ENCODE measurements at places on chromosomes 4 and X.

GRCh38 chrX:153766098-153766817, 2.2 kb downstream of the PLXNB3 start:
- DNase-seq = no peak

DNA sequence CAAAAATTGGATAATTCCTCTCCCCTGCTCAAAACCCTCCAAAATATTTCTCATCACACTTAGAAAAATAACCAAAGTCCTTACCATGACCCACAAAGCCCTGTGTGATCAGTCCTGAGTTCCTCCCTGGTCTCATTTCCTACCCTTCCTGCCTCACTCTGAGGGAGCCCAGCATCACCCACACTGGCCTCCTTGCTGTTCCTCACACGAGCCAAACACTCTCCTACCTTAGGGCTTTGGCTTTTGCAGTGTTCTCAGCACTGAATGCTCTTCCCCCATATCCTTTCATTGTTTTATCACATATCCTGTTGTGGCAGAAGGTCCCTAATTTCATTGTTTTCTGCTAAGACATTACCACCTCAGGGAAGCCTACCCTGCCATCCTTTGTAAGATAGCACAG, 12.2 kb downstream of the MGAT4D start:
- DNase-seq = no peak

GRCh38 chrX:118839334-118839958, 15.8 kb downstream of the ZCCHC12 start:
- no peak for DNase-seq

- no peak for DNase-seq
These were observed 5.4 kb upstream of the NEUROG2 start for GRCh38 chr4:112521123-112522023.

DNA sequence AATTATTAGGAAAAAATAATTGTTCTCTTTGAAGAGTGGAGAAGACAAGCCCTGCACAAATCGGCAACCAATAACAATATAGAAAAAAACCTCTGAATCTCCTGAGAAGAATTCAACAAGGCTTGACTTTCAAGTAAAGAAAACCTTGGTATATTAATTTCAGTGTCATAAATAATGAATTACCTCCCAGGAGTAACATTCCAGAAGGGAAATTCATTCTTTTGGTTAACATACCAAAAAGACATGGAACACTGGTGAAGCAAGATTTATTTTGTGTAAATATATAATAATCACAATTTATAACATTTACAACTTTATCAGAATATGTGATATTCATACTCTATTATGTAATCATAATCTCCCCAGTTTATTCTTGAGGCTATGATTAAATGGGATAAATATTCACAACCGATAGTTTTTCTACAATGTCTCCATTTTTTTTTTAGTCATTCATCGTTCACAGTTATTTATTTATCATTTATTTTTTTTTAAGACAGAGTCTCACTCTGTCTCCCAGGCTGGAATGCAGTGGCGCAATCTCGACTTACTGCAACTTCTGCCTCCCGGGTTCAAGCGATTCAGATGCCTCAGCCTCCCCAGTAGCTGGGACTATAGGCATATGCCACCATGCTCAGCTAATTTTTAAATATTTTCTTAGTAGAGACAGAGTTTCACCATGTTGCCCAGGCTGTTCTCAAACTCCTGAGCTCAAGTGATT, 53.0 kb upstream of the RPS6KA6 start:
- DNase-seq = no peak

GRCh38 chrX:68672581-68673318, 25.3 kb downstream of the STARD8 start:
- no peak for DNase-seq

GRCh38 chr4:86919561-86920223, 15.1 kb upstream of the AFF1 start:
- DNase-seq = no peak

DNA sequence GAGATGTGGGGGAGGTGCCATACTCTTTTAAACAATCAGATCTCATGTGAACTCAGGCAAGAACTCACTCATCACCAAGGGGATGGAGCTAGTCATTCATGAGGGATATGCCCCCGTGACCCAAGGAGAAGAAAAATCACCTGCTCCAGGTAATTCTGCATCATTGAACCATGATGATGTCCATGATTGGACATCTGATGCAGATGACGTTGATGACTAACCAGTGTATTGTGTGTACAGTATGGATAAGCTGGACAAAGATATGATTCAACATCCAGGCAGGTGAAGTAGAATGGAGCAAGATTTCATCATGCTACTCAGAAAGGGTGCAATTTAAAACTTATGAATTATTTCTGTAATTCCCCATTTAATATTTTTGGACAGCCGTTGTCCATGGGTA, 286.4 kb upstream of the SMIM31 start:
- DNase-seq = no peak

DNA sequence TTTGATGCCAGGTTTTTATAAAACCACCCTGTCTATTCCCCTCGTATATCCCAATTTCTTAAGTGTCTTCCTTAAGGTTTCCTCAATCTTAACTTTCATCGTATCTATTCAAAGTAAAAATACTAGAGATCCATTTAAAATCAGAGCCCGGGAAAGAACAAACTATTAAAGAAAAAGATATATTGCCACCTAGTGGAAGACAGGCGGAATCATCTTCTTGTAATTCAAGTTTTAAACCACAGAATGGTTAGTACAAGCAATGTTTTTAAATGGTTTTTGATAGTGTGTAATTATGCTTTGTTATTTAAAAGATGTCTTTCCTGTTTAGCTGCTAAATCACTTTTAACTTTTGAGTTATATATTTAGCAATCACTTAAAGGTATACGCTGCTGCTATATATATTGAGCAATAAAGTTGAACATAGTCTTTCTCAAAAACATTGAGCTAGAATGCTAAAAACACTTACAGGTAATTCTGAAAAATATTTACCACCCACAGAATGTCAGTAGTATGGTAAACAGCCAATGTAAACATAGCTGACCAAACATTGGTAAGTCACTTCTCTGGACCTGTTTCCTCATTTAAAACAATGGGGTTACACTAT, 18.2 kb downstream of the PRDM8 start:
- no peak for DNase-seq

GRCh38 chrX:69215161-69215875, 50.1 kb upstream of the PJA1 start:
- DNase-seq = no peak

DNA sequence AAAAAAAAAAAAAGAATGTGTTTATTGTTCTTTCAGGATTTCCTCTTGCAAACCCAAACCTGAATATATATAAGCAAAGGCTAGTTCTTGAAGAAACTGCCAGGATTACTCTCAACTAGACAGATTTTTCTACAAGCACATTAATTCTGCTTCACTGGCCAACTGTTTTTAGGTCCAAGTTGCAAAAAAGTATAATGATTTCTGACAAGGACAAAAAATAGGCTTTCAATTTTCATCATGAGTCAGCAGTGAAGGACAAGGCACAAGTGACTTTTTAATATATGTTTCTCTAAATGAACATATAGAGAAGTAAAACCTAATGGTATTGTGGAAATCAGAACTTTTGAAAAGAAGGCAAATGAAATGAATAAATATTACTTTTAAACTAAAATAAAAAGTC, 73.7 kb downstream of the ELOVL6 start:
- no peak for DNase-seq

GRCh38 chr4:112128452-112128851, 16.8 kb upstream of the FAM241A start:
- DNase-seq = no peak

DNA sequence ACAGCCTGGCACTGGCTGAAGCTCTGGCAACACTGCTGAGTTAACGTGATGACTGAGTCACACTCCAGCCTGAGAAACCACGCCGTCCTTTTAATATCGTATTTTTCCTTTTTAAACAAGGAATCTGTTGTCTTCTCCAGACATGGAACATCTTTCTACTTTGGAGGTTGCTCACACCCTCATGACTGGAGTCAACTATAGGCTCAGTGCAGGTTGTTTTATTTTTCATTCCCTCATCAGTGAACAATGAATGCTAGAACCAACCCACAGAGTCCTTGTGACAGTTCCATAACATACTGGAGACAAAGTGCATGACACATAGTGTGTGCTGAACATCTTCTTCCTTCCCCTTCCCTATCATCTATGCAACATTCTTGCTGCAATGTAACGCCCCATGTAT, 76.8 kb upstream of the CPEB2 start:
- DNase-seq = no peak

GRCh38 chrX:55452833-55453124, 852 bp downstream of the MAGEH1 start:
- no peak for DNase-seq

DNA sequence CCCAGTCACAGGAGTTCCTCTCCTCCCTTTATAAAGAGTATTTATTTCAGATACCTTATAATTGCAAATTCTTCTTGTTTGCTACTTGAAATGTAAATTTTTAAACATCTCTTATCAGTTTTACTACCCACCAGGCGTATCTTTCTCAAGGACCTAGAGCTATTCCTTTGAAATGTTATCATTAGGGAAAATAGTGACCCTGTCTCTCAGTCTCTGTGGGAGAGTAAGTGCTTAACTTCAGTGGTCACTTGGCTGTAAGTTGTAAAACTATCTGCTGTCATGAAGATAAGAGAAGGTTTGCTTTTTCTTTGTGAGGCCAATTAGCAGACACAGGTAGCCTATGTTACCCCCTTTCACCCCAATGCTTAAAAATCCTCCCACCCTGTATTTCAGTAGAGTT, 241.6 kb downstream of the TACR3 start:
- no peak for DNase-seq

GRCh38 chr4:8610858-8611616, 18.5 kb downstream of the CPZ start:
- DNase-seq = no peak

DNA sequence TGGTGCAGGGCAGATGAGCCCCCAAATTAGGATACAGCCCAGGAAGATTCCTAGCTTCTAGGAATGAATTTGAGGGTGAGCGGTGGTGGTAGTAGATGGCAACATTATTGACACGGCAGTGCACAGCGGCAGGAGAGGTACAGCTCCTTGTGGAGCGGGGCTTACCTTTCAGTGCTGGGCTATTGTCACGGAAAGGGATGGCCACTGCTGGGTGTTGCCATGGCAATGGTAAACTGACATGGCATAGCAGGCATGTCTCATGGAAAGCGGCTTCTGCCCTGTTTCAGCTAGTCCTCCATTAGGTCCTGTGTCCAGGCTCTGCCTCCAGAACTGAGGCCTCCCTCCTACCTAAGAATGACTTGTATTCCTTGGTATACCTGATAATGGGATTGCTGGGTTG, 81.8 kb upstream of the WDR1 start:
- DNase-seq = no peak

DNA sequence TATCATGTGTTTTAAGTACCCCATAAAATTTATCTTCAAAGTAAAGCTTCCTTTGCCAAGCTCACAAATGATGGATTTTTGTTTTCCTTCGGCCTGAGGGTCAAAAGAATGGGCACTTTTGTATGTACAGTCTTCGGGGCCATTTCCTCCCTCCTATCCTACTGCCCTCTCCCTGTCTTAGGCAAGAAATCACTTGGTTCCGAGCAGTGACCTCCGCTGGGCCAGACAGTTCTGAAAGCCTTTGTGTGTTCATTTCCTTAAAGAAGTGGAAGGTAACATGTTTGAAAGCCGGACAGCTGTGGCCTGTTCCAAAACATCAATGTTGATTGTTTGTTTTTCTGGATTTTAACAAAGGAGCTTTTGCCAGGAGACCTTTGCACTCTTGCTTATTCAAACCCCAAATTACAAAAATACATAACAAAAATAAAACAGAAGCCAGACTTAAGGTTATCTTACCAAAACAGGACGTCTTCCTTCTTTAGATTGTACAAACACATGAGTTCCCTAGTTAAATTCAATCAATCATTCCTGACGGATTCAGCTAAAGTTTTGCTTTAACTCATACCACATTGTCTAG, 110.6 kb upstream of the LIMCH1 start:
- DNase-seq = no peak

- no peak for DNase-seq
These were observed 109.9 kb downstream of the DLG3 start for GRCh38 chrX:70554523-70554922.

GRCh38 chr4:86977621-86978184, 42.9 kb downstream of the AFF1 start:
- no peak for DNase-seq

- DNase-seq = no peak
These were observed 2387.6 kb downstream of the PCDH7 start for GRCh38 chr4:33107814-33108213.

GRCh38 chr4:164615964-164616363, 138.0 kb upstream of the SMIM31 start:
- no peak for DNase-seq

- DNase-seq = no peak
These were observed 19.3 kb downstream of the NOA1 start for GRCh38 chr4:56958111-56958517.

GRCh38 chr4:113921089-113921794, 58.2 kb downstream of the ARSJ start:
- DNase-seq = no peak

- DNase-seq = no peak
These were observed 83.9 kb upstream of the NKX1-1 start for GRCh38 chr4:1490011-1490653.

GRCh38 chrX:47097018-47097417, 18.8 kb downstream of the RGN start:
- DNase-seq = no peak

Data from NCI-H2171 (cell line).